ENCODE measurements at places on chromosomes 12 and 14.

DNA sequence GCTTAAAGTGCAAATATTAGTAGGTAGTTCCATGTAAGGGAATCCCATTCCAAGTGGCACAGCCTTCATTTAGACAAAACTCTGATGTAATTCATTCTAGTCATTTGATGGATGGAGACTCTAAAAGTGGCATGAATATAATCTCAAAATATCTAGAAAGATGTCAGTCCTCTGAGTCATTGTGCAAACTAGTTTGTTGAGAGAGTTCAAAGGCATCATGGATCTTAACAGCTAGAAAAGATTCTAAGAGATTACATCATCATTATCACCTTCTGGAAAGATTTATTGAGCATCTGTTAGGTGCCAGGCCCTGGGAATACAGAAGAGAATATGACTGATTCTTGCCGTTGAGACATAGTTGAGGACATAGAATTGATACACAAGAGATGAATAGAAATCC is 30.7 kb downstream of the CRADD start:
- H3K27me3 ChIP-seq = no peaks in the 10 kb centered on the region
- no peak overlapping the region for H3K4me3 ChIP-seq
- no peaks in the 10 kb centered on the region for H3K36me3 ChIP-seq
- peak; percentile 53 for DNase-seq
- H3K27ac ChIP-seq = no peak overlapping the region

GRCh38 chr14:69547701-69548348 is 26.8 kb downstream of the CCDC177 start:
- no peak for DNase-seq
- no peaks in the 10 kb centered on the region for H3K27me3 ChIP-seq
- H3K36me3 ChIP-seq = no peaks in the 10 kb centered on the region

DNA sequence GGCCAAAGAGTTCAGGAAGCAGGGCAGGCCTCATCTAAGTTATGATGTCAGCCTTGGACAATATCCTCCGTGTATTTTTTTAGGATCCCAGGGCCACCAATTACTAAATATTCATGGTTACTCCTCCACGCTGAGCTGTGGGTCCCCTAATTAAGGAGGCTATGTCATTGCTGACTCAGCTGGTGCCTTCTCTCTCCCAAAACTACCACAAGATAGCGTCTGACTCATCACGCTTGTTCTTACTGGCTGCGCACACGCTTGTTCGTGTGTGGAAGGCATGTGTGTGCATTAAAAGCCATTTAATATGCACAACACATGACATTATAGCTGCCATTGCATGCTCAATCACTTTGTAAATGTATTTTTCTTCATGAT is 78.3 kb downstream of the GSC start:
- no peak for DNase-seq
- no peak overlapping the region for H3K27ac ChIP-seq
- H3K27me3 ChIP-seq = no peaks in the 10 kb centered on the region
- no peak overlapping the region for H3K4me3 ChIP-seq
- no peaks in the 10 kb centered on the region for H3K4me1 ChIP-seq
- H3K36me3 ChIP-seq = no peaks in the 10 kb centered on the region

GRCh38 chr14:104428333-104428851 is 151.2 kb upstream of the C14orf180 start:
- no peaks in the 10 kb centered on the region for H3K36me3 ChIP-seq
- no peaks in the 10 kb centered on the region for H3K27me3 ChIP-seq

DNA sequence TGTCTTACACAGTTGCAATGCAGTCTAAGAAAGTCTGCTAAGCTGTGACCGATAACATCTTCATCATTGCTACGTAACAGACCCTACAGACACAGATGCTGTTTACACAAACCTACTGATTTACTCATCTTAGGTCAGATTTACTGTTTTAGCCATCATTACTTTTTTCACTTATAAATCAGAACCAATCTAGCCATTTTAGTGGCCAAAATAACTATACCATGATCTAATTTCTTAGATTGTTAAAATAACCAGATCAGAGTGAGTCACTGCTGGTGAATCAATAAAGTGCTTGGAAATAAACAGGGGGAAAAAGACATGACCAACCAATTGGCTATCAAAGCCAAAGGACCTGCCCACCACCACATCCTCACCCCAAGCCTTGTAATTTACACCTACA is 57.0 kb upstream of the FOXN3 start:
- no peak for DNase-seq
- no peak overlapping the region for H3K27ac ChIP-seq
- H3K27me3 ChIP-seq = no peaks in the 10 kb centered on the region
- no peaks in the 10 kb centered on the region for H3K36me3 ChIP-seq

Measured in trophoblast cell (in vitro differentiated cells and primary cell).